ENCODE measurements at places on chromosomes 7 and 10.

- no peak for DNase-seq
Measured at GRCh38 chr7:132533916-132534315, 42.4 kb downstream of the PLXNA4 start.

- DNase-seq, result no peak
Measured at GRCh38 chr7:121480058-121480457, 84.0 kb upstream of the FAM3C start.

GRCh38 chr7:122143376-122143750 is 686 bp downstream of the AASS start:
- DNase-seq, result no peak

- no peak for DNase-seq
Measured at GRCh38 chr10:42476101-42476500, 162.3 kb downstream of the ZNF33B start.

- DNase-seq, result no peak
Measured at GRCh38 chr7:112580717-112581435, 100.1 kb downstream of the LSMEM1 start.

DNA sequence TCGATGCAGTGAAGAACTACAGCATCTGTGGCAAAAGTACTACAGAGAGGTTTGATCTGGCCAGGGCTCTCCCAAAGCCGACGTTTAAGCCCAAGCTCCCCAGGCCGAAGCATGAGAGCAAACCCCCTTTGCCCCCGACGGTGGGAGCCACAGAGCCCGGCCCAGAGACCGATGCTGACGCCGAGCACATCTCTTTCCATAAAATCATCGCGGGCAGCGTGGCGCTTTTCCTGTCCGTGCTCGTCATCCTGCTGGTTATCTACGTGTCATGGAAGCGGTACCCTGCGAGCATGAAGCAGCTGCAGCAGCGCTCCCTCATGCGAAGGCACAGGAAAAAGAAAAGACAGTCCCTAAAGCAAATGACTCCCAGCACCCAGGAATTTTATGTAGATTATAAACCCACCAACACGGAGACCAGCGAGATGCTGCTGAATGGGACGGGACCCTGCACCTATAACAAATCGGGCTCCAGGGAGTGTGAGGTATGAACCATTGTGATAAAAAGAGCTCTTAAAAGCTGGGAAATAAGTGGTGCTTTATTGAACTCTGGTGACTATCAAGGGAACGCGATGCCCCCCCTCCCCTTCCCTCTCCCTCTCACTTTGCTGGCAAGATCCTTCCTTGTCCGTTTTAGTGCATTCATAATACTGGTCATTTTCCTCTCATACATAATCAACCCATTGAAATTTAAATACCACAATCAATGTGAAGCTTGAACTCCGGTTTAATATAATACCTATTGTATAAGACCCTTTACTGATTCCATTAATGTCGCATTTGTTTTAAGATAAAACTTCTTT is 2.3 kb downstream of the LRRTM3 start:
- no peak for DNase-seq
